ENCODE measurements at places on chromosomes 1 and 21.

DNA sequence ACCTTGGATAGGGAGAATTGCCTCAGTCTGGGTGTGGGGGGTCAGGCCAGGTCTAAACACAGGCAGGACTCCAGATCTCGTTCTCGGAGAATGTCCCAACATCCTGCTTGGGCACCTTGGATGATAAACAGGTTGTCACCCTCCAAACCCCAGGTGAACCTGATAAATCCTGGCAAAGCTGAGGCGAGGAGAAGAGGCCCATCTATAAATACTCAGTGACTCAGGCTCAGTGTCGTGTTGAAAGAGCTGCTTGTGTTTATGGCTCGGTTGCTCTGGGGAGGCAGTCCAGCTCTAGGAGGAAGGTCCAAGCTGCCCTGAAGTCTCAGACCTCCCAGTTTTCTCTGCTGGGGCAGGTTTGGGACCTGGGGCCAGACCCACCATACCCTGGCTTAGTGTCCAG is 15.8 kb upstream of the TRIM63 start:
- no peak for DNase-seq

DNA sequence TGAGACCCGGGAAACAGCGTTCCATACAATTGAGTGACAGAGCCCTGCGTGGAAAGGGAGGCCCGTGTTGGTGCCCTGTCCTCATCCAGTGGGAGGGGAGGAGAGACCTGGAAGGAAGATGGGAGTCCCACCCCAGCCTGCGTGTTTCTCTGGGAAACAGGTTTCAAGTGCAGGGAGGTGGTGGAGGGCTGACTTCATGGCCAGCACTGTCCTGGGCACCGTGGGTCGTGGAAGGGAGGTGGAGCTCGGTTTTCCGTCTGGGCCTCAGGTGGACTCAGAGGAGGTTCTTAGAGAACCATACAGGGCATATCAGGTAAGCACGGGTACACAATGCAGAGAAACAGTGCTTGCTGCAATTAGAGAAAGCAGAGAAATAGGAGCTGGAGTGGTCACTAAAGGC is 222.6 kb downstream of the CAMTA1 start:
- DNase-seq = no peak

- no peak for DNase-seq
These were observed 153.7 kb downstream of the SETD4 start for GRCh38 chr21:35906586-35906985.

DNA sequence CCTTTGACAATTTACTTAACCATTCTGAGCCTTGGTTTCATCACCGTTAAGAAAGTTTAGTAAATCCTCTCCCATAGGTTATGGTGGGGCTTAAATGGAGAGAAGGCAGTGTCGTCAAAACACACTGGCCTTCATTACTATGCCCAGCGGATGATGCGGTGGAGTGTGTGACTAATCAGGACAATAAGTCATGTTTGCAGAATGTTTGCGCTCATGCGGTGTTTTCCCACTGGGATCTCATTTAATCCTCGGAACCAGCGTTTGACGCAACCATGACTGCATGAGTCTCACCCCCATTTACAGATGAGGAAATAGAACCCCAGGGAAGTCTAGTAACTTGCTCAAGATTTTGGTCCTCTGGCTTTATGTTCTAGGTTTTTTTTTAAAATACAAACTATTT is 17.5 kb downstream of the SLC26A9 start:
- DNase-seq = no peak

GRCh38 chr1:114100148-114100547 is 53.5 kb downstream of the SYT6 start:
- DNase-seq = no peak

DNA sequence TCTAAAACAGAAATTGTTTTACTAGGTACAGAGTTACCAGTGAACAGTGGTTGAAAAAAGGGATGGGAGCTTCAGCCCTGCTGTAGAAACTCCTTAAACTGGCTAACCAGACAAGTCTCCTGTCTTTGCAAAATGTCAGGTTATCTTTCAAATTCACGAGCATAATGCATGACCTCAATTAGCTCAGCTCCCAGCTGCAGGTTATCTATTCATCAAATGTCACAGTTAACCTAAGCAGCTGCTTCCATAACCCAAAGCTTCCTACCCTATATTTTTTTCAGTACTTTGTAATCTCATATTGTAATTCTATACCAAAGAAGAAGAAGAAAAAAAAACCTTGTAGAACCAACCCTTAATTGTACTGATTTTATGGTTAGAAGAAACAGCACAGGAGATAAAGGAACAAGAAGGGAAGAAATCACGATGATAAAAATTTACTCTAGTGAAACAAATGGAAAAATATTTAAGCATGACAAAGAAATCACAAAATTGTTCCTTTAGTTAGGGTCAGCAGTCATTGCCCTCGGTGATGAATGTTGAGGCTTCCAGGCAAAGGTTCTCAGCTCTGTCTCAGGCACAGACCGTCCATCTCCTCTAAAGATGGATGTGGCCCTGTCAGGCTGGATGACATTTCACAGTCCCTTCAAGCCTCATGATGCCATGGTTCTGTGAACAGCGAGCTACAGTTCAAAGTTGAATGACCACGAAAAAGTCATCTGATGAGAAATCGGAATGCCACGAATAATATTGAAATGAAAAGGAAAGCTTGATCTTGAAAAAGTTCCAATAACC is 95.9 kb downstream of the PLD5 start:
- no peak for DNase-seq

GRCh38 chr1:110172001-110172400 is 21.7 kb downstream of the SLC6A17 start:
- no peak for DNase-seq

DNA sequence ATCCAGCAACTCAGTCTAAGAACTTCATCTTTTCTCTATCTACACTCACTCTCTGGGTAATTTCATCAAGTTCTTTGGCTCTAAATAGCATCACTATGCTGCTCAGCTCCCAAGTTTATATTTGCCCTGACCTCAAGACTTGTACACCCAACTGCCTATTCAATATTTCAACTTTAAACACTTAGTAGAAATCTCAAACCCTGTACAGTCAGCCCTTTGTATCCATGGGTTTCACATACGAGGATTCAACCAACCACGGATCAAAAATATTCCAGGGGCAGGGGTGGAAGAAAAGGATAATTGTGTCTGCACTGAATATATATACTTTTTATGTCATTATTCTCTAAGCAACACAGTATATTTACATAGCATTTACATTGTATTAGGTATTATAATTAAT is 13.9 kb downstream of the ASH1L start:
- no peak for DNase-seq

DNA sequence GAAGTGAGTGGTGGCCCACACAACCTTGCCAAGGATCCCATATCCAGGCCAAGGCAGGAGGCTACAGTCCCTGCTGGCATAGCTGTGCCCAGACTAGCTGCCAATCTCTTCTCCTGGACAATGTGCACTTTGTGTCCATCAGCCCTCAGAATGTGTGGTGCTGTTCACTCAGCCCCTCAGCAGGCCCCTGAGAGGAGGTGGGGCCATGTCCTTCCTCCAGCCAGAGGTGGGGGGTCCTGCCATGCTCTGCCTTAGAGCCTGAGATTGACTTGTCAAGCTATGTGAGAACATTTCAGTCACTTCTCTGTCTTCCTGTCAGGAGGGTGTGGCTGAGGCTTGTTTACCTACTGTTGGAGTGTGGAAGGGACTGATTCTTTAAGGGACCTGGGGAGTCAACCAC is 1.4 kb downstream of the NCF2 start:
- no peak for DNase-seq

DNA sequence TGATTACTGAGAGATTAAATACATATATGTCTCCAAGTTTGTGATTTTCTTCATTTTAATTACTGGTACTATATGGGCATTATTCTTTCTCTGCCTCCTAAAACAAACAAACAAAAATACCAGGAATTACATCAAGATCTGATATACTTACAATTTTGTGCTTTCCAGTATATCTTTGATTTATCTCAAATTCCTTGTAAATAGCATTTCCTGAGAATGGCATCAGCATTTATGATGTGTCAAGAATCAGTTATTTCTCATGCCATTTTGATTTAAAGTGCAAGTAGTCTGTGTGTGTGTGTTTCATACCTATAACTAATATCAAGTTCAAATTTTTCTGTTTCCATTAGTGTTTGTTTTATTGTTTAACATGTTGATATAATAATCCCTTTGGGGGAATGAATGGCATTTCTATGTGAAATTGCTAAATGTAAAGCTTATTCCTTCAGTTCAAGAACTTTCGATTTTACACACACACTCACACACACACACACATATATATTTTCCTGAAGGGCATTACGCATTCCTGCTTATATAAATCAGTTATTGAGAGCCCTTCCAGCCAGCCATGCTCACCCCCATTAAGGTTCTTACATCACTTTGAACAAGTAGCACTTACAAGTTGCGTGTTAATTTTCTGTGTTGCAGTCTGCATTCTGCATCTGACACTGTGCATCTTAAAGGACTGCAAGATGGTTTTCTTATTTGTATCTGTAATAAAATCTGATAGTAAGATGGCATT is 102.7 kb downstream of the NEK7 start:
- no peak for DNase-seq

DNA sequence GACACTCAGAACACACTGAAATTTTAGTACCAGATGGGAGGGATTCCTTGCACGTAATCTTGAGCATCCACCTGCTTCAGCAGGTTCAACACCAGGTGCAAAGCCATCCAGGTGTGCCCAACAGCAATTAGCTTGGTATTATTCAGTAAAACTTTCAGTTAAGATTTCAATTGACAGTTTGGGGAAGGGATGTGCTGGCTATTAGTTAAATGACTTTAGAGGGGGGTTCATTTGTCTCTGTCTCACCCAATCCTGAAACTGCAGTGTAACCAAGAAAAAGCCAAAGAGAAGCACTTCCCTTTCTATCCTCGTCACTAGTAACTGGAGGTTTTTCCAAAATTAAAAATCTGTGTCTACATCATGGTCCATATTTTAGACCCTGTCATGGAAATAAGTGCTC is 90.9 kb downstream of the PIK3R3 start:
- no peak for DNase-seq

- DNase-seq = no peak
These were observed 269.6 kb downstream of the GRIK1 start for GRCh38 chr21:29670228-29670627.
